ENCODE measurements at places on chromosomes 12 and 14. TPM values are rescaled to one million over a fixed set of nuclear protein-coding genes. Genes with fewer than 3 reads are reported as not detected.

Gene SNRNP35
- total RNA-seq = 19.4 TPM

- DNase-seq = no peak
These were observed 785 bp downstream of the MLEC start for GRCh38 chr12:120687578-120688289.

GRCh38 chr12:116765271-116765670 lies 27.2 kb downstream of the RNFT2 start:
- no peak for DNase-seq

- DNase-seq = no peak
These were observed 42.9 kb downstream of the HRK start for GRCh38 chr12:116838365-116838764.

DNA sequence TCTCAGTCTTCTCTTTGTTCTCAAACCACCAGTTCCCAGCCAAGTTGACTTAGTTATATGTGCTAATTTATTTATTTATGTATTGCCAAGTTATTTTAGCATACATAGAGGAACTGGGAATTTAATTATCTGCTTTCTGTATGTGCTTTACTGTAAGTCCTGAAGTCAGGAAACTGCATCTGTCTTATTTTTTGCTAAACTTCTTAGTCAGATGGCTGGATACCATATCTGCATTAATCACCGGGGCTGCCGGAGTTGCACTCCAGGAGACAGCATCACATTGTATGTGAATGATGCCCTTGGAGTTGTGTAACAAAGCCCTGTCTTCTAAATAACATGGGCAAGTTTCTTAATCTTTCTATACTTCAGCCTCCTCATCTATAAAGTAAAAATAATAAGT lies 96.2 kb downstream of the MON2 start:
- no peak for DNase-seq

DNA sequence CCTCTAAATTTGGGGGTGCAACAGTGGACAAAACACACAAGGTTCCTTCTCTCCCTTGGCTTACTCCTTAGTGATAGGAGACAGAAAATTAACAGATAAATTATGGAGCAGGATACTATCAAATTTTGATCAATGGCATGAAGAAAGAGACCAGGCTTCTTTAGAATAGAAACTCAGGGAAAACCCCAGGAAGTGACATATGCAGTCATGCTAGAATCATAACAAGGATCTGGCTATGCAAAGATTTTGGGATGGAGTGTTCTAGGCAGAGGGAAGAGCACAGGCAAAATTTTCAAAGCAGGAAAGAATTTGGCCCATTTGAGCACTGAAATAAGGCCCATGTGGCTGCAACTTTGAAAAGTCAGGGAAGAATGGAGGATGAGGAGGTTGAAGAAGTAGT lies 182.3 kb upstream of the PLEKHG7 start:
- DNase-seq = no peak

- no peak for DNase-seq
These were observed 298.0 kb upstream of the KITLG start for GRCh38 chr12:88878295-88878694.

- no peak for DNase-seq
These were observed 226.9 kb downstream of the EPS8 start for GRCh38 chr12:15562263-15562662.

- DNase-seq = no peak
These were observed 51.8 kb downstream of the CHGA start for GRCh38 chr14:92974541-92975345.

All from osteocyte (in vitro differentiated cells).